ENCODE measurements at places on chromosomes 7 and 10.

DNA sequence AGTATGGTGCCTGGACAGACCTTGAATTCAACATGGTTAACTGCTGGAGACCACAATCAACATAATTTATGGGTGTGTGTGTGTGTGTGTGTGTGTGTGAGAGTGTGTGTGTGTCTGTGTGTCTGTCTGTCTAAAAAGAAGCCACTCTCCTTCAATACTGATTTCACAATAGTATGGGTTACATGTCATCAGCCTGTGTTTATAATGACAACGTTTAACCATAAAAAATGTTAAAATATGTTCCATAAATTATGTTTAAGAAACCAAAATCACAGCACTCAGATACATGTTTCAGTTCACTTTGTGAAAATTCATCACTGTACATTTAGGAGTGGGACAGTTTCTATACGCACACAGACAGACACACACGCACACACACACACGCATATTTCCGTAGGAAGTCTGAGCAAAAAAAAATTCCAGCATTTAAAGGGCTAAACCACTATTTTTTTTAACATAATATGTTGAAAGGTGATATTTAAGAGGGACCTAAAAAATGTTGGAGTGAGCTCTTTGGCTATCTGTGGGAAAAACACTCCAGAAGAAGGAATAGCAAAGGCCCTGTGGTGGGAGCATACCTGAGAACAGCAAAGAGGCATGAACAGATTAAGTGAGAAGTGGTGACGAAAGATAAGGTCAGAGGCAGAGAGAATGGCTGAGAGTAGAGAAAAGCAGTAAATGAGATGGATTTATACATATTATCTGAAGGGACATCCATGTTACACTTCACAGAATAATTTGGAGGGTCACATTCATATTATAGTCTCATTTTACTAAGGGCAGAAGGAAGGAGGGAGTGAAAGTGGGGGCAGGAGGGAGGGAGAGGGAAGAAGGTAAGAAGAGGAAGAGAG, 10.9 kb downstream of the PDZD8 start:
- DNase-seq: no peak

GRCh38 chr10:100730725-100731406, 14.5 kb upstream of the PAX2 start:
- peak; percentile 81 for DNase-seq

GRCh38 chr10:75466886-75467285, 35.5 kb downstream of the LRMDA start:
- no peak for DNase-seq

- DNase-seq: no peak
These were observed 1.9 kb downstream of the COL1A2 start for GRCh38 chr7:94396596-94396995.

GRCh38 chr7:17696422-17696821, 243.9 kb downstream of the SNX13 start:
- no peak for DNase-seq

GRCh38 chr10:135132-135600, at the start of gene ZMYND11:
ZMYND11 (plus strand) TSS chr10:135455; CDS start chr10:180013, 44,558 bp downstream.
- peak; percentile 91 for DNase-seq
